Endothelial cell of umbilical vein (primary cell): ENCODE measurements at places on chromosomes 2 and 18. TPM values are rescaled to one million over a fixed set of nuclear protein-coding genes. Genes with fewer than 3 reads are reported as not detected.

DNA sequence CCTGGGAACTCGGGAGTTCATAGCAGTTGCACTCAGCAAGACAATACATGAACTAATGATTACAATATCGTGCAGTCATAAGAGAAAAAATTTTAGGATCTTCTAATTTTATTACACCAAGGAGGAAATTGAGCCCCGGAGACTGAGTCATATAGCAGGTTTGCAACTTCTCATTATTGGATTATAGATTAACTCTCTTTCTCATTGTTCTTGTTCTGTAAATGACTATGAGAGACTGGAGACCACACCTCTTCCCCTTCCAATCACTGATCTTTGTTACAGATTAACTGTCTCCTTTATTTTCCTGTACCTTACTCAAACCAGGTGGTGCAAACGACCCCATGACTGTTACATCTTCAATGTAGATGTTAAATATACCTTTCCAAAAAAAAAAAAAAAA, 435.8 kb upstream of the DDX18 start:
- no peak for DNase-seq

DNA sequence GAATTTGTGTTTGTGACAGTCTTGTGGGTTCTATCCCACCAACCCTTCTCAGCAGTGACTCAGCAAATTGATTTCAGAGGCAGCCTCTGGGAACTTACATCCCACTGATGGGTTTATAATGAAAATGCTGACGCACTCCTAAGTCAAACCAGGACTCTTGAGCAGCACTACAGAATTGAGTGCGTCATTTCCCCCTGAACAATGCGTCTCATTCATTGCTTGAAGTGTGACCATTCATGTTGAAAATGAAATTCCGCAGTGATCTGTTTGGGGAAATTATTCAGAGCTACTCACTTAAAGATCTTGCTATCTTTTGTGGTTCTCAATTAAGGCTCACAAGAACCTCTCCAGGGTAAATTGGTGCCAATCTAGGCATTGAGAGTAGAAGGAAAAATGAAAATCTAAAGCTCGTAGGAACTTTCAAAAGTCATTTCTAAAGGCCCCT, 417.7 kb upstream of the SLC14A2 start:
- no peak for DNase-seq

Gene CHRND
- not detected in 2 replicates for polyA plus RNA-seq

DNA sequence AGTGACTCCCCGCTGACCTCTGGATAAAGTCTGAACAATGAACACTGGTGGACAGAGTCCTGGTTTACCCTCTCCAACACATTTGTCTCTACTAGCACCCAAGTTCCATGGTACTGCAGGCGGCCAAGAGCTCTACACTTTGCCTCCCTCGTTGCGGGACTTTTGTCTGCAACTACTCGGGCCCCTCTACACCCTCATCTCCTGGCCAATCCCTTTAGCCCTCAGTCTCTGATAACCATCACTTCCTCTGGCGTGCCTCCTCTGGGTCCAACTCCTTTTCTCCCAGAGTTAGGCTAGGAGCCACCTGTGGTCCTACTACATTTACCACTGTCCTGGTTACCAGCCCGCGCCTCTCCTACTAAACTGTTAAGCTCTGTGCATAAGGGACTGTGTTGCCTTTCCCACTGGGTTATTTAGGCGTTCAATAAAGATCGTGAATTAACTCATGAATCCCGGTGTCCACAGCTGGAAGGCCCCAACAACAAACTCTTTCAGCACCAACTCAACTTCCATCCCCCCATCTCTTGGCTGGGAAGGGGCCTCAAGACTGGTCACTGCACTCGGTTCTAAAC, 757 bp downstream of the HDHD2 start:
- DNase-seq, result no peak

DNA sequence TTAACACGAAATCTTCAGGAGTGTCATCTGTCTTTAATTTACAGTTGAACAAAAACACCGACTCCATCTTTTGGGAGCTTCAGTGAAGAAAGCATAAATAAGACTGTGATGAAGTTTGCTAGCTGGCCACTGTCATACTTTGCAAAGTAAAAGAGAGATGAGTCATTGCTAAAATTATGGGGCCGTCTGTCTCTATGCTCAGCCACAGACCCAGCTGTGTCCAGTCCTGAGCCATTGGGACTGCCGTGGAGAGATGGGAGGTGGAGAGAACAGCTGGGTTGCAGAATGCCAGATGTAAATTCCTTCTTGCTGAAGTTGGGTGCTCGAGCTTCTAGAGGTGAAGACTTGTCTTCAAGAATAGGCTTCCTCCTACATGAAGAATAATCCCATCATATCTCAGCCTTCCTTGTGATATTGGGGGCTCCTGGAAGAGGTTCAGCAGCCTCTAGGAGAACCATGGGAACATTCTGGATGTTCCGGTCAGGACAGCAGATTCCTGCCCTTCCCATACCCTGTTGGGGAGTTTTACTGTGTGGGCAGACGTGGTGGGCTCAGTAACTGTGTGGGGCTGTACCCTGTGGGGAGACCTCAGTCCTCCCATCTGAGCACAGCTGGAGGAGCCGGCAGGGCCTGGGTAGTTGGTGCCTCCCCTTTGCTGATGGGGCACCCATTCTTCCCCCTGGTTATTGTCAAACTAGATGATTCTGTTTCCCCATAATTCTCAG, 71.1 kb downstream of the LDLRAD4 start:
- no peak for DNase-seq

DNA sequence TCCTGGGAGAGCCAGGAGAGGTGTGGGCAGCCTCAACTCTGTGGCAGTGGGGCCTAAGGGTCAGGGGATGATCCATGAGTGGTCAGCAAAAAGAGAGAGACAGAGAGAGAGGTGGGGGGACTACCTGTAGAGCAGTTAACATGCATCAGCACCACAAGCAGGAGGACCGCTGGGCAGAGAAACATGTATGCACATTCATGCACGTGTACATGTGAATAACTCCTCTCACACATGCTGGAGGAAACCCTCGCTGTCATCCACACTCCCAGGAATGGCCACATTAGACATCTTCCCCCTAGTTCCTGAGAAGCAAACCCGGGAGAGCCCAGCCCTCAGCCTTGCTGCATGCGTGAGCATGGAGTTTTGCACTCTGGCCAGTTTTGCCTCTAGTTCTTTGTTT, 166.1 kb downstream of the SMAD7 start:
- no peak for DNase-seq

DNA sequence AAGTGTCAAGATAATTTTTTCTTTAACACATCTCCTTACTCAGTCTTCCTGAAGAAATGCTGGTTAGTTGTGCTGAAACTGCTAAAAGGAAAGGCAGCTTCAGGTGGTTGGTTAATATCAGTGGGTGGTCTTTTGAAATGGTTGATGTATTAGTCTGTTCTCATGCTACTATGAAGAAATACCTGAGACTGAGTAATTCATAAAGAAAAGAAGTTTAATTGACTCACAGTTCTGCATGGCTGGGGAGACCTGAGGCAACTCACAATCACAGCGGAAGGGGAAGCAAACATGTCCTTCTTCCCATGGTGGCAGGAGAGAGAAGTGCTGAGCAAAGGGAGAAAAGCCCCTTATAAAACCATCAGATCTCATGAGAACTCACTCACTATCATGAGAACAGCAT, 125.9 kb upstream of the CYRIA start:
- DNase-seq, result no peak

DNA sequence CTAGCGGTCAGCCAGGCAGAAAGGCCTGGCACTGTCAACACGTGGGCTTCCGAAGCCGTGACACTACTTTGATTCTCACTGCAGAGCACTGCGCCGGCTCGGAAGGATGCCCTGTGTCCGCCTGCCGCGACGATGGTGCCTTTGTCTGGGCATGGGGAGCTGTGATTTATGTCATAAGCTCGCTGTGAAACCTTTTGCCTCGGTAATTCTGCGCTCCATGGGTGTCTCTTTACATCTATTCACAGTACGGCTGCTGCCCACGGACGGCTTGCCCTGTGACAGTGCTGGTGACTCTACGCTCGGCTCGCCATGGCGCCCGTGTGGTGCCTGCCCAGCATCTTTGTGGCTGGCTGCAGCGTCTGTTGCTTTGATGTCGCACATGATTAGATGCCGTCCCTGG, 43.1 kb upstream of the GBX2 start:
- DNase-seq, result no peak

DNA sequence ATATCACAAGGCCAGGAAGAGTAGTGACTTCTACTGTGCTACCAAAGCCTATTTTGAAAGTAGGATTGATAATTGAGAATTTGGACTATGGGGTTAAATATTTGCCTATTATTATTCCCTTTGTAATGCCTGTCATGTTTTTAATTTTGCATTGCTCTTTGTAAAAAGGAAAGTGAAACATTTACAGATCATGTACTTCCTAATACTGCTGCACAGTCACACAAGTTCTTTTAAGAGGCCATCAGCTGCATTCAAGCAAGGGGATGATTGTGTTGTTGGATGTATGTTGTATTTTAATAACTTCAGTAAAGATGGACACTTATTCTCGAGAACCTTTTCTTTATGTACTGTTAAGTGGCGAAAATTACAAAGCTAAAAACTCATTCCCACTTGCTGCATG, 70.1 kb downstream of the PLEKHA3 start:
- DNase-seq, result no peak

DNA sequence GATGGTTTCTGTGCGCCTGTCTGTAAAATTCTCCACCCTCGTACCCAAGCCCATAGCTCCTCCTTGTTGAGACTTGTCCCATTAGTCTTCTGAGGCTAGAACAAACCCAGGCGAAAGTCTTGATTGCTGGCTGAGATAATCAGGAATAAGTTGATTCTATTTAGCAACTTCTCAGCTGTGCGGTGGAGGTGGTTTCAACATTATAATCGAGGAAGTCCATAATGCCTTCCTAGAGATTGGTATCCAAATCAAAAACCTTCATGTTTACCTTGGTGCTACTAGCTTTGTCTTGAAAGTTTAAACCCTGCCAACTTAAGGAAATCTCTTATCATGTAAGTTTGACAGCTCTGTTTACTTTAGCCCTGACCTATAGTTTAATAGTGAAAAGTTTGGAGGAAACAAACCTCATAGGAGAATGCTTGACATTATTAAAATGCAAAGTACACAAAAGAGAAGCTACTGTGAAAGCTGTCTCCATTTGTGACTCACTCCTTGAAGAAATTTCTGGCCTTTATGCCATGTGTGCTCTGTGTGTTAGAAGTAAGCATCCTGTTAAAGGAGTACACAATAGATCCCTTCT, 36.6 kb upstream of the DSC1 start:
- DNase-seq, result no peak

GRCh38 chr18:68041327-68041726, 524.8 kb upstream of the DSEL start:
- DNase-seq, result no peak

DNA sequence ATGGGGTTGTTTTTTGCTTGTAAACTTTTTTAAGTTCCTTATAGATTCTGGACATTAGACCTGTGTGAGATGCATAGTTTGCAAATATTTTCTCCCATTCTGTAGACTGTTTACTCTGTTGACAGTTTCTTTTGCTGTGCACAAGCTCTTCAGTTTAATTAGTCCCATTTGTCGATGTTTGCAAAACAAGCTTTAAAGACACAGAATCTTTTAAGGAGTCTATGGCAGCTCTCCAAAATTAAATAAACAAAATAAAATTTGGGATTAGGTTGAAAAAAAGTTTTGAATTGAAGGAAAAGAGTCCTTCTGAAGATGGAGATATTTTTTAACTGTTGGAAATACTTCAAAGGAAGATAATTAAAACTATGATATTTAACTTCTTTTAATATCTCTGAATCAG, 88.8 kb downstream of the MAP3K20 start:
- DNase-seq, result no peak

- no peak for DNase-seq
Measured at GRCh38 chr2:127188797-127189196, 31.3 kb downstream of the CYP27C1 start.
